Inflammatory macrophage (primary cell): ENCODE measurements at places on chromosomes 13 and 19.

DNA sequence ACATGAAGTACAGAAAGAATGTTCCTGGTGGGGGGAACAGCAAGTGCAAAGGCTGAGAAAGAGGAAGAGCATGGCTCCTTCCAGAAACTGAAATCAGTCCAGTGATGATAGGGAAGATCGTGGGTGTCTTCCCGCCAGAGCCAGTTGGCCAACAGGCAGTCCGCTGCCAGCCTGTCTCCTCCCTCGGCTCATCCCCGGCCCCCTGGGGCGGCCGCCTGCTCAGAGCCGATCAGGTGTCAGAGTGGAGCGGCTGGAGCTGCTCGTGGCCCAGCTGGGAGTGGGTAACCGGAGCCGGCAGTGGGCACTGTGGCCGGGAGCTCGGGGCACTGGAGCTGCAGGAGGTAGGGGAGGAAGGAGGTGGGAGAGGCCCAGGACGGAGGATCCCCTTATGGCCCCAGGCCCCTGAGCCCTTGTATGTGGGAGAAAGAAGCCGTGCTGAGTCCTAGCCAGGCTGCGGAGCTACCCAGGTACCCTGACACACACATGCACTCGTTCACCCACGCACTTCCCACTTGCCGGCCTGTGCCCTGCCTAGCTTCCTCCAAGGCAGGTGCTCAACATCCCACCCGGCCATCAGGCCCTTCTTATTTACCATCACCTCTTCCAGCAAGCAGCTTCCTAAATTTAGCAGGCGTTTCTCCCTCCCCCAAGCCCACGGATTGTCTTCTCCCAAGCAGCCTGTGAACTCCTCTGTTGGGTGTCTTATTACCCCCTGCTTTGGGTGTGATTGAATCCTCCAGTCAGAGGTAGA is 1.7 kb downstream of the ANKRD24 start:
- peak; percentile 74 for DNase-seq

DNA sequence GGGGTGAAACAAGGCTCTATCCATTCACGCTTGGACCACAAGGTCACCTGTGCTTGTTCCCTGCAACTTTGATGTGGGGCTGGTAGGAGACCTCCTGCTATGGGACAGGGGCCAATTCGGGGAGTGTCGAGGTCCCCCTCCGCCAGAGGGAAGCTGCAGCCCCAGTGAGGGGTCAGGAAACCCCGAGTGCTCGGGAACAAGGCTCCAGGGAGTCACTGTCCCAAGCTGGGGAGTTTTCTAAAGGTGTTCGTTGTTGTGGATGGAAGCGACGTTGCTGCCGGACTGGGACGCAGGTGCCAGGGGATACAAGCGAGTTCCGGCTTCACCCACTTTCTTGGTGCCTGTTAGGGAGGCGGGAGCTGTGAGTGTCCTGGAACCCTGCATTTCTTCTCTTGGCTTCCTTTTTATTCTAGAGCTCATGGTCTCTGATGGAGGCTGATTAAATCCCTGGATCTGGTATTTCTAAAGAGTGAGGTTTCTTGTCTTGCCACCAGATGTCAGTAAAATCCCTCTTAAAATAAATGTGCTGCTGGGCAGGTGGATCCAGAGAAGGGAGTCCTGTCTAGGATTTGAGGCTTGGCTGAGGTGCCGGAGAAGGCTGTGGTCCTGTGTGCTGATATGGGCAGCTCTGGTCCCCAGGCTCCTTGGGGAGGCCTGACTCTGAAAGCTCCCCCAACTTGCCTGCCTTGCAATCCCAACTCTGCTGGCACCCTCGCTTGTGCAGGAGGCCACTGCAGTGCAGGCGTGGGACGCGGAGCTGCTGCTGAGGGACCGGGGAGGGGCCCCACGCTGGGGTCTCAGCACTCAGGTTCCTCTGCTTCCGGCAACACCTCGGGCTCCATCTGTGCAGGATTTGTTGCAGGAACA is 153.9 kb downstream of the TEX29 start:
- DNase-seq, result peak; percentile 9

DNA sequence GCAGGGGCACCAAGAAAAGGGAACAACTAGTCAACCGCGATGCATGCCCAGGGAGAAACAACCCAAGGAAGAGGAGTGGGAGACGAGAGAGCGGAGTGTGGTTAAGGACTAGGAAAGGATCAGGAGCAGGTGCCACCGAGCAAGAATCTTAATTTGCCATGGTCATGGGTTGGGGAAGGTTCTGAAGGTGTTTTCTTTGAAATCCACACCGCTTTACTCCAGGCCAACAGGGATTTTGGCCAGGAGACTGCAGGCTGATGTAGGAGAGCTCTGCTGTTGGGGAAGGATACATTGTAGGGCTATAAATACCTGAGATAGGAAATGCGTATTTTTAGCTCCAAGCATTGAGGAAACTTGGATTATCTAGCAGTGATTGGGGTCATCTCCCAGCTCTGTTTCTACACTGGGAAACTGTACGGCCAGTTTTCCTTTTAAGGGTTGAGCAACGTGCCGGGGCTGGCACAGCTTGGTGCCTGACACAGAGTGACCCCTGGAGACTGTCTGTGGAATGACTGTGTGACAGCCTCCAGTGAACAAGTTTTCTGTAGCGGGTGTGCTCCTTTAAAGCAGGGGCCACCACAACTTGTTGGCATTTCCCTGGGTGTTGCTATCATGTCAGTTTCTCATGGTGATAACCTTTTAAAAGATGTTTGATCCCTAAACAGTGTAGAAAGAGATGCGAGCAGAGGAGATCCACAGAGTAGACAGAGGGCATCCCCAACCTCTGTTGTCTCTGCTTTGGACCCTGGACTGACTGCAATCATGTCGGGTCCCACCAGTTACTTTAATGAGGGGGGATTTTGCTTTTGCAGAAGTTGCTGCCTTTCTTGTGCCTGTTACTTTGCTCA is 34.3 kb downstream of the ZNF536 start:
- no peak for DNase-seq

DNA sequence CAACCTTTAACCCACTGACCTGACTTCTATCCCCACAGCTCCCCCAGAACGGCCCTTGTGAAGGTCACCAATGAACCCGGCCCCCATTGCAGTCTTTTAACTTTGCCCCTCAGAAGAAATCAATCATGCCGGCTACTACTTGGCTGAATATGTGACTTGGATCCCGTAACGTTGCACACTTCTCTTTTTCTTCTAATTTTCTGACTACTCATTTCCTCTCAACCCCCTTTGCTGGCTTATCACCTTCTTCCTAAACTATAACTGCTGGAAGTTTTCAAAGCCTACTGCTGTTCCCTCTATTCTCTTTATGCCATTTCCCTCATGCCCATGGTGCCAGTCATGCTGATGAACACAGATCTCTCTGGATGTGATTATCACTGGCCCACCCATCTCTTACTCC is 367.6 kb downstream of the DNAJC15 start:
- DNase-seq, result no peak

- no peak for DNase-seq
These were observed 580.1 kb downstream of the GPC5 start for GRCh38 chr13:91978571-91978970.

DNA sequence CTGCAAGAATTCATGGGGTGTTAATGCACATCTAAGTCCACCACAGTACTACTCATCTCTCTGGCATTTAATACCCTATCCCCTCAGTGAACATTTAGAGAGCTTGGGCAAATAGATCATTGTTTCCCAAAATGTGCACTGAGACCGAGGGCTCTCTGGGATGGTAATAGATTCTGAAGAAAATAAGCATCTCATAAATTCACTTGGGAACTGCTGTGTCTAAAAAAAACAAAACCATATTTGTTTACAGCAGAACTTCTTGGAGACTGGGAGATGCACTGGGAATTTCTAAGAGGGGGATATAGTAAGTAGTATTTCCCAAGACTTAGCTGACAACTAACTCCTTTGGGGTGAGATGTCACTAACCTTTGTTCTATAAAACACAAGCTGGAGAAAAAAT is 58.4 kb downstream of the ENOX1 start:
- DNase-seq, result no peak

DNA sequence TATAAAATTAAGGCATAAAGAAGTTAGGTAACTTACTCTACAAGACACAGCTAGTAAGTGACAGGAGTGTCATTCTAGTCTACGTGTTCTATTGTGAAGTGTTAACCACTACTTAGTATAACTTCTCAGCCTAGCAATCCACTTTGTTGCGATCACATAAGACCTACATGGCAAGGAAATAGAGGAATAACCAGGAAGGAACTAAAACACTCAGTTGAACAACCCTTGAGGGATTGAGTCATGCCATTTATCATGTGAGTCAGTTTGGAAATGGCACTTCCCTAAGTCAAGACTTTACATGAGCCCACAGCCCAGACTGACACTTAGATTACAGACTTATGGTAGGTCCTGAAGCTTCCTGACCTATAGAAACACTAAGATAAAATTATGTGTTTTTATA is 279.5 kb upstream of the PCDH20 start:
- DNase-seq, result peak; percentile 7

- no peak for DNase-seq
These were observed 90.9 kb downstream of the SIPA1L3 start for GRCh38 chr19:37997911-37998344.

DNA sequence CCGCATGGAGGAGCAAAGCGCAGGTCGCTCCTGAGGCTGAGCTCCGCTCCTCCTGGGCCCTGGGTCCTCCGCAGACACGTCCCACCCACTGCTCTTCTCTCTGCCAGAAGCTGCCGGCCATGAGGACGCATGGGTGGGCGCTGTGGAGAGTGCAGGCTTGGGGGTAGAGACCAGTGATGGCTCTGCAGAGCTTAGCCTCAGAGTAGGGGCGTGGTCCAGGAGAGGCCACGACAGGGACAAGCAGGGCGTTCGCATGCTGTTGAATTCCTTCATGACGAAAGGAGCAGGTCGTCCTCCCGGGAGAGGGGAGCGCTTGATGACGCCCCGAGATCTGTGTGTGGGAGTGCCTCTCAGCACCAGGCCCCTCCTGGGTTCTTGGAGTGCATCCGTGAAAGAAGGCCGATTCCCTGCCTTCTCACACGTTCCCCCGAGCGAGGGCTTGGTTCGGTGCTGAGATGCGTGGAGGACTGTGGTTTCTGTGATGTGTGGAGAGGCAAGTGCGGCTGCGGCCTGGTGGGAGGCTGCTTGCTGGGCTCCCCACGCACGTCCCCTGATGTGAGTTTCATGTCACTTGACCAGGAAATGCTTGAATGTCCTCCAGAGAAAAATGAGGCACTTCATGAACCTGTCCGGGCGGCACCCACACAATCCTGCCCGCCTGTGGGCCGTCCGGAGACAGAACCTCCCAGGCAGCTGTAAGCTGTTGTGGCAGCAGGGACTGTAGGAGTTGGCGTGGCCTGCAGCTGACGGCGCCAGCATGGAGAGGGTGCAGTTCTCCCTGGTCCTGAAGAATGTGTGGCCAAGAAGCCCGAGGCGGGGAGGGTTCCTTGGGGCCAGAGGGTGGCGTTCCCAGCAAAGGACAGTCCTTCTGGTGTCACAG is 4.5 kb downstream of the SF3A2 start:
- no peak for DNase-seq

DNA sequence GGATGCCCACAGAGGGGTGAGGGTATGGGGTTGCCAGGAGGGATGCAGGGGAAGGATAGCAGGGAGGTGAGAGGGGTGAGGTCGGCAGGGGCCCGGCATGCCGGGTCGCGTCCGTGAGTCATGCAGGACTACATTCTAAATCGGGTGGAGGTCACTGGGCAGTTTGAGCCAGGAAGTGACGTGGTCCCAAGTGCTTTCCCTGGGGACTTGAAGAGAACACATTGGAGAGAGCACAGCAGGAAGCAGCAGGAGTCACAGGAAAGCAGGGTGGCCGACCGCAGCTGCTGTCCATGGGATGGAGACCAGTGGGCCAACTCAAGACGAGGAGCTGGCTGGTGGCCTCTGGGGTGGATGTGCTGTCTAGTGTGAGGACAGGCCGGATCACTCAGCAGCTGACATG is 92.0 kb upstream of the WASF3 start:
- no peak for DNase-seq

GRCh38 chr13:77724092-77724491 is 26.6 kb downstream of the SLAIN1 start:
- DNase-seq, result no peak

DNA sequence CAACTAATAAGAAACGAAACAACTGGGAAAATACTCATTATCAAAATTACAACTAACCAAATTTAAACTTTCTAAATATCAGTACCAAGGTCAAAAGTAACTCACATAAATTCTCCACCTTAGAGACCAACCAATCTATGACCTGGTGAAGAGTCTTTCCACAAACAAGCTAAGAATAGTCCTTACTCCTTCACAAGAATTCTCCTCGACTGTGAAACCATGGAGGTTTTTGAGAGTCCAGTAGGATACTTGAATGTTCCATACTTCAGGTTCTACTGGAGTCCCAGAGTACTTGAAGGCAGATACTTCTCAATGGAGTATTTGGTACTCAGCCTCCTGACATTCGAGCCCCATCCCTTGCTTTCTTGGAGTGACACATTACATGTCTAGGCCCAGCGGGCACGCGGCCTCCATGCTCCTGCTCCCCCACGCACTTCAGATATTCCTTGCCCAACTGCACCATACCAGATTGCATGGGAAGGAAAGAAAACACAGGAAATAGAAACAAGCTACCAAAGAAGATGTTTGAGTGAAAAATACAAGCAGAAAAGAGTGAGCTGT is 63.9 kb downstream of the ABCC4 start:
- no peak for DNase-seq

GRCh38 chr19:19409205-19409604 is 3.7 kb downstream of the GATAD2A start:
- peak; percentile 29 for DNase-seq

GRCh38 chr13:41411060-41411459 is 46.3 kb upstream of the RGCC start:
- no peak for DNase-seq

GRCh38 chr13:58926858-58927257 is 1236.9 kb downstream of the DIAPH3 start:
- DNase-seq, result no peak

DNA sequence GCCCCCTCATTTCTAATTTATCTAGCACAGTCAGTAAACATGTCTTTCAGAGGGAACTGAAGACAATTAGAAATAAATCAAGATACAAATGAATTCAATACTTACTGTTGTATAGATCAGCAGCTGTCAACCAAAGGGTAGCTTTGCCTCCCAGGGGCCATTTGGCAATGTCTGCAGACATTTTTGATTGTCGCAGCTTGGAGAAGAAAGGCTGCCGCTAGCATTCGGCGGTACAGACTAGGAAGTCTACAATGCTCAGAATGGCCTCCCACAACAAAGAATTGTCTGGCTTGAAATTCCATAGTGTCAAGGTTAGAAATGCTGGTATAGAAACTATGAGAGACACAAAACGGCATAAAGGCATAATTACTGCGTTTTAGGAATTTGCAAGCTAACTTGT is 91.6 kb downstream of the RGCC start:
- DNase-seq, result no peak

GRCh38 chr19:38267761-38268483 is 3.5 kb downstream of the SPINT2 start:
- no peak for DNase-seq

DNA sequence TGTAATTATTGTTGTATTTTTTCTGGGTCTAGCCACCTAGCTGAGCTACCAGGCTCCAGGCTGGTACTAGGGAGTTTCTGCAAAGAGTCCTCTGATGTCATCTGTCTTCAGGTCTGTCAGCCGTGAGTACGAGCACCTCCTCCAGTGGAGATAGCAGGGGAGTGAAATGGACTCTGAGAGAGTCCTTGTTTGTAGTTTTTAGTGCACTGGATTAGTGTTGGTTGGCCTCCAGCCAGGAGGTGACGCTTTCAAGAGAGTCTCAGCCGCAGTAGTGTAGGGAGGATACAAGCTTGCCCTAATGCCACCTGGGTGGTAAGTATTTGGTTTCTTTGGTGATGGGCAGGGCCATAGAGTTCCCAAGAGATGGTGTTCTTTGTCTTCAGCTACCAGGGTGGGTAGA is 384.8 kb downstream of the SLC7A1 start:
- no peak for DNase-seq

- DNase-seq, result no peak
These were observed 399.1 kb upstream of the GPC6 start for GRCh38 chr13:92827503-92827902.
